Stimulated activated CD4-positive, alpha-beta T cell treated with anti-CD3 and anti-CD28 coated beads, TNF-alpha, amount 100 ng/mL, for 1 hour (primary cell): ENCODE measurements at places on chromosomes 11 and 22.

DNA sequence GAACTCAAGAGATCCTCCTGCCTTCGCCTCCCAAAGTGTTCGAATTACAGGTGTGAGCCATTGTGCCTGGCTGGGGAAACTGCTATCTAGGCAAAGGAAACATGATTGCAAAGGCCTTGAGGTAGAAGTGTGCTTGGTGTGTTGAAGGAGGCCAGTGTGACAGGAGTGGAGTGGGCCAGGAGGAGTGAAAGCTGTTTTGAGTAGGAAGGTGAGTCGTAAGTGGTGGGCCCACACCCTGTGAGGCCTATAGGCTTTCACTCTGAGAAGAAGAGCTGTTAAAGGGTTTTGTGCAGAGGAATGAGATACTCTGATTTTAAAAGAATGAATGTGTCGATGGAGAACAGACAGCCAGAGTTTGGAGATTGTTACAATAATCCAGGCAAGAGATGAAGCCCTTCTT, 43.4 kb downstream of the WEE1 start:
- DNase-seq = no peak

GRCh38 chr22:42138972-42139371, 8.4 kb upstream of the CYP2D6 start:
- DNase-seq = no peak

GRCh38 chr11:47276923-47277322, 7.0 kb downstream of the MADD start:
- no peak for DNase-seq

- DNase-seq = no peak
Observed at GRCh38 chr11:44785856-44786607, 59.3 kb downstream of the TSPAN18 start.

GRCh38 chr11:126115816-126116331, 53.2 kb upstream of the CDON start:
- no peak for DNase-seq

GRCh38 chr11:115921540-115921939, 417.3 kb upstream of the CADM1 start:
- no peak for DNase-seq
